GM04503 (cell line): ENCODE measurements at places on chromosomes 12 and 14.

DNA sequence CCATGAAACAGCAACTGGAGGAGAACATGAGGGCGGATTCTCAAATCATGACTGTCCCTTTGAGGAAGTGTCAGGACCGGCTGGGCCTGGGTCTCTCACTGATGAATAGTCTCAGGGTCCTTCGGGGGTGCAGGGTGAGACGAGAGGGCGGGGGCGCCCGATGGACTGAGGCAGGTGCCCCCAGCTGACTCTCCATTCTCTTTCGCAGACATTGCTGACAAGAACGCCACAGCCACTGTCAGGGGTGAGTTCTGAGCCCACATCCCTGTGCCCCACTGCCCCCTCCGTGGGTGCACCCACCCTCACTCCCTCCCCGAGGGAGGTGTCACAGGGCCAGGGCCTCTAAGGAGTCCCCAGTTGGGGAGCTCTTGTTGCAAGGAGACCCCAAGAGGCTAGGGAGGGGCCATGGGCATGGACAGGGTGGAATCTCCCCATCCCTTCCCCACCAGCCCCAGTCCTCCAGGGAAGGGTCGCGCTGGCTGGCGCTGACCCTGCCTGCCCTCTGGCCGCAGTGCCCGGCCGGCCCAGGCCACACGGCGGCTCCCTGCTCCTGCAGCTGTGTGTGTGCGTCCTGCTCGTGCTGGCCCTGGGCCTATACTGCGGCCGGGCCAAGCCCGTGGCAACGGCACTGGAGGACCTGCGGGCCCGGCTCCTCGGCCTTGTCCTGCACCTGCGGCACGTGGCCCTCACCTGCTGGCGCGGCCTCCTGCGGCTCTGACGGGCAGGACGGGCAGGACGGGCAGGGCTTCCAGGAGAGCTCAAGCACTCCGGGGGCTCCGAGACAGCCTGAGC, 8.7 kb downstream of the C14orf180 start:
- no peak for DNase-seq

DNA sequence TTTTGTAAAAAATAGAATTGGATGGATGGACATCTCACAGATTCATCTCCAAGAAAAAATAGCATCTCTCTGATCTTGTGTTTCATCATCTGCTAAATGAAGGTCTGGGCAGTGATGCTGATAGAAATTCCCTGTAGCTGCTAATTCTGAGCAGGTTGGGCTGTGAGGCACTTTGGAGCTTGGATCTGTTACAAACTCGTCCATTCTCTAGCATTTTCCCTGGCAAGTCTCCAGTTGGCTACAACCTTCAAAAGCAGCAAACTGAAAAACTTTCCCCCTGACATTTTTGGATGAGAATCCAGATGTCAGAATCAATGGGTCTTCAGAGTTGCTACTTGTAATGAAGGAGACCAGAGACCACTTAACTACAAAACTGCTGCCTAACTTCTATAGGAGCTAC, 72.7 kb downstream of the TPH2 start:
- no peak for DNase-seq

DNA sequence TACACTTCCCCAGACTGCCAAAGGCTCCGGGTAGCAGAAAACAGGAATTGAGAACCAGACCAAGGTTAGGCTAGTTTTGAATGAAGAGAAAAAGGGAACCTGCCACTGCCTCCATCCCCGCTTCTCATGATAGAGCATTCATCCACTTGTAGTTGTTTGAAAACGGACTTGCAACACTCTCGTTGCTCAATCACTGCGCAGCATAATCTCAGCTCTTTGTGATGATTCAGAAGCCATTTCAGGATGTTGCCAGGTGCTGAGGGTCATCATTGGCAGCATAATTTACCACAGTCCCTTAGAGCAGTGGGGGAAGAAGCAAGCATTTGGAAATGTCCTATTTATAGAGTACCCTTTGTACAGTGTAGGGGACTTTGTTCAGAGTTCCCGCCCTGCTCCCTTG, 25.6 kb downstream of the KCNK13 start:
- no peak for DNase-seq

DNA sequence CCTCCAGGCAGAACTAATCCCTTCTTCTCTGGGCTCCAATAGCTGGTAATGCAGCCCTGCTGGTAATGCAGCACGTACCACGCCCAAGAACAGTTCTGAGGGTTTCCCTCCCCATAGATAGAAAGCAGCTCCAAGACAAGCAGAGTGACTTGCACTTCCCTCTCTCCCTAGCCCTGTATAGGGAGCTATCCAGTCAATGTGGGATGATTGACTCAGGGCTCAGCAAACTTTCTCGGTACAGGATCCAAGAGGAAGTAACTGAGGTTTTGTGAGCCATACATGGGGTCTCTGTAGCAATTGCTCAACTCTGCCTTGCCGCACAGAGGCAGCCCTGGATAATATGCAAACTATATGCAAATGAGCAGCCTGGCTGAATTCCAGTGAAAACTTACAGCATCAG, 15.5 kb upstream of the FKBP4 start:
- DNase-seq = no peak

- peak; percentile 76 for DNase-seq
Observed at GRCh38 chr12:27619308-27619707, 76.9 kb upstream of the REP15 start.

DNA sequence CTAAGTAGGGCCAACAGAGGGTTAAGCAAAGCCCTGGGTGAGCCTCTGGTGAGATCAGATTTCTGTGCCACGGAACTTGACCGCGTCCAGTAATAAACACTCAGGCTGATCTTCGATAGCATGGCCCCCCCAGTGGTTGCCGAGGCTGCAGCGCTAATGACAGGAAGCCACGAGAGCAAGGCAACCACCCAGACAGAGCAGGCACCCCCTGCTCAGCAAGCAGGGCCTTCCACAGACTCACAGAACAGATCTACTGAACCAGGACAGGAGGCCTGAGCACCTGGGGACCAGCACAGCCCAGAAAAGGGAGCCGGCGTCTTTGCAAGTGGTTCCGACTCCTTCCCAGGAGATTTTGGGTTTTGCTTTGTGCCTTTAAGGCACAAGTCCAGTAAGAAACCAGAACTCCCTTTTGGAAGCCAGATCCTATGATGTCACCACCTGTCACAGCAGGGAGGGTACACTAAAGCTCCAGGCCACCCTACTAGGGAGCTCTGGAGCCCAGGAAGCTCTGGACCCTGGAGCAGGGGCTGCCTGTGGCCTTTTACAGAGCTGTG, 42.3 kb downstream of the BCL11B start:
- no peak for DNase-seq

GRCh38 chr14:23513005-23513817, 38.4 kb downstream of the ZFHX2 start:
- no peak for DNase-seq

- DNase-seq = no peak
Observed at GRCh38 chr12:12945591-12945990, 6.4 kb downstream of the GPRC5D start.

DNA sequence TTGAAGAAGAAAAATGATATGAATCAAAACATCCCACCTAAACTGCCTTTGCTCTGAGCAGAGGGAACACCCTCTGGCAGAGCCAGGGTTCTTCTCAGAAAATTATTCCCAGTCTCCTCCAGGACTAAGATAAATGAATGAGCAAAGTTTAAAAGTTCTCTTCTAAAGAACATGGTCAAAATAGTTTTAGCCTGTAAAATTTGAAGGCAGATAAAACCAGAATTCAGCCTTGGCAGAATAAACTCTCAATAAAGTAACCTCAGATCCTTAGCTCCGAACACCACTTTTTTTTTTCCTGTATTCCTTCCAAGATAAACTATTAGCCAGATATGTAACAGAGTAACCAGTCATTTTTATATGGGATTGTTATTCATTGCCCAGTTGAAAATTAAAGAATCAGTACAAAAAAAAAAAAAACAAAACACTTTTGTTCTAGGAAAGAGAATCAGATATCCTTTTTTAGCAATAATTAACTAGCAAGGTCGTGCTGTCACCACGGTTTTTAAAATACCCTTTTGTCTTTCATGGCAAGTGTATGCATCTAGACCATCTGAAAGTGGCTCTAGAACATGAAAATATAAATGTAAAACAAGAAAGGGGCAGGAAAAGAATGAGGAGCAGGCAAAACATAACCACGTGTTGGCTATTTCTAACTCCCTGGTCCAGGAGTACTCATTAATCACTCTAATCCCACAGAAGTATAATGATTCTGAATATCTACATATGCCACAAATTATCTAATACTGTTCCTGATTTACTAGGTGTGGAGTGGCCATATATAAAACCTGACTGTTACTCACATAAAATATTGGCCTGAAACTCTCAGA, 60.8 kb downstream of the CAPZA3 start:
- no peak for DNase-seq

DNA sequence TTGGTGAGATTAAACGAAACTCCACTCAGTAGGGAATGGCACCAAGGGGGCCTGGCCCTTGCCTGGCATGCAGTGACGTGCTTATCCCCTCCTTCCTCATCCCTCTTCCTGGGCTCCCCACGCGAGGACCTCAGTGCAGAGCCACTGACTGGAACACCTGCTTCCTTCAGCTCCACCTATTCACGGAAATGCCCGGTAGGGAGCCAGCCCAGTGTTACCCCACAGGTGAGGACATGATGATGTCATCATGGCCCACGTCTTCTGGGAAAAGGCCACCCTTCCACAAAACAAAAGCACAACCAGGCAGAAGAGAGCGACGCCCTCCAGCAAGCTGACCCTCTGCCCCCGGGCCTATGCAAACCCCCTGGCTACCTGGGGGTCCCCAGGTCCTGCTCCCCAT, 42.1 kb downstream of the CCDC85C start:
- no peak for DNase-seq

- DNase-seq = peak; percentile 26
Observed at GRCh38 chr12:67969134-67969802, 20.0 kb upstream of the IFNG-AS1 start.

DNA sequence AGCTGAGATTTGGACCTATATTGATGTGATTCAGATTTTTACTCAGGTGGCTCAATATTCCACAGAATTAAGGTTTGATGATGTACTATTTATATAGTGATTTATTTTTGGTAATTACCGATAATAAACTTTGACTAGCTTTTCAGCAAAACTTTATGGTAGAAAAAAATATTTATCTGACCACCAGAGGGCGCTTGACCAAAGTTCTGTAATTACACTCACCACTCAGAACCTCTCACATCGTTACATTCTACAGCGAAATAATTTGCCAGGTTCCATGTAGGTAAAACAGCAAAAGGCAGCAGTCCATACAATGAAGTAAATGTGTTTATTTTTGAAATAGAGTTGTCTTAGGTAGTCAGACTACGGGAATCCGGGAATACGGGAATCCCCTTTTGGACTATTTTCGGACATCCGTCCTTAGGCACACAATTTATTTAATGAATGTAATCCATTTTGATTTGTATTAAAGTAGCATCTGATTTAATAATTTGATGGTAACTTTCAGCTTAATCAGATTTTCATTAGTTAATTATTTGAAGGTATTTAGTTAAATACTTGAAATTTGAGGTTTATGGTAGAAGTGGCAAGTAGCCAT, 143.0 kb upstream of the DDHD1 start:
- DNase-seq = no peak

DNA sequence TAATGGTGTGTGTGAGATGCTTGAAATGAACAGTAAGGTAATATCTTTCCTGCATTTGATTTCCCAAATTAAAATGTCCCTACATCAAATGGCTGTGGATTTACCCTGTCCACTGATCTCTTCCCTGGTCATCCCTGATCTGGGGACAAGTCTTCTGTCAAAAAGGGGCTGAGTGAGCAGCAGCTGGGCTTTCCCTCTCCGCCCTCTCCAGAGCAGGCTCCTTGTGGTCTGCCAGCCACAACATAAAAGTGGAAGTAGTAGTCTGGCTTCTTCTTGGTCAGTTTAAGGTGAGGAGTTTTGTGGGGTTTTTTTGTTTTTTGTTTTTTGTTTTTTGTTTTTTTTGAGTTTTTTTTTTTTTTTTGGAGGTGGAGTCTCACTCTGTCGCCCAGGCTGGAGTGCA, 25.2 kb upstream of the PLXNC1 start:
- DNase-seq = no peak

DNA sequence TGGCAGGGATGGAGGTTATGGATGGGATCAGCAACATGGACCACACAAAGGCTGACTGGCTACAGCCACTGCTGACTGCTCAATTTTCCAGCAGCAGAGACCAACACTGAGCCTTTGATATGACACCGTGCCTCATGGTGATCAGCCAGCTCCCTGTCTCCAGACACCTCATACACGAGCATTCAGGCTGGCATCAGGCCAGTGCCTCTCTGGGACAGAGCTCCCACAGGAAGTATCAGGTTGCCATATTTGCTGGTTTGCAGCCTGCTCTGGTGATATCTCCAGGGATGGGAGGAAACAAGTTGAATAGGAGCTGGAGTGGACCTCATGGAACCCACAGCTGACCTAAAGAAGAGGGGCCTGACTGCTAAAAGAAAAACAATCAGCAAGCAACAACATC, 471.2 kb upstream of the ATXN7L3B start:
- no peak for DNase-seq

DNA sequence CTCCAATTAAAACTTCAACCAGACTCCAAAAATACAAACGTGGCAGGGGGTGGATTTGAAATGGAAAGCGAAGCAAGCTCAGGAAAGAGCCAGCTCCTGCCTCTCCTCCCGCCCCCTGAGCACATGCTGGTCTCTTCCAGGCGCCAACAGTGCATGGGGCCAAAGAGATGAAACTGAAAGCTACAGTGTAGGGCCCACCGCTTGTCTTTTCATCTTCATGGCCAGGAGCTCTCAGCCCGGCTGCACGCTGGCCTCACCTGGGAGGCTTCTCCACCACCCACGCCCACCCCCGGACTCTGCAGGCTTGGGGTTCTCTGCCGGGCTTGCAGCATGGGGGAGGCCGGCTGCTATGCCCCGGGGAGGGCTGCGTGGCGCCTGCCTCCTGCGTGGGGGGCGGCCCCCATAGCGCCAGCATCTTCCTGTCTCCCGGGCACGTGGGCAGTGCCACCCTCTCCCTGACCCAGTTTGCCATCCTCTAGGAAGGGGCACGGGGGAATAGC, 2.0 kb downstream of the RIMBP2 start:
- DNase-seq = no peak

DNA sequence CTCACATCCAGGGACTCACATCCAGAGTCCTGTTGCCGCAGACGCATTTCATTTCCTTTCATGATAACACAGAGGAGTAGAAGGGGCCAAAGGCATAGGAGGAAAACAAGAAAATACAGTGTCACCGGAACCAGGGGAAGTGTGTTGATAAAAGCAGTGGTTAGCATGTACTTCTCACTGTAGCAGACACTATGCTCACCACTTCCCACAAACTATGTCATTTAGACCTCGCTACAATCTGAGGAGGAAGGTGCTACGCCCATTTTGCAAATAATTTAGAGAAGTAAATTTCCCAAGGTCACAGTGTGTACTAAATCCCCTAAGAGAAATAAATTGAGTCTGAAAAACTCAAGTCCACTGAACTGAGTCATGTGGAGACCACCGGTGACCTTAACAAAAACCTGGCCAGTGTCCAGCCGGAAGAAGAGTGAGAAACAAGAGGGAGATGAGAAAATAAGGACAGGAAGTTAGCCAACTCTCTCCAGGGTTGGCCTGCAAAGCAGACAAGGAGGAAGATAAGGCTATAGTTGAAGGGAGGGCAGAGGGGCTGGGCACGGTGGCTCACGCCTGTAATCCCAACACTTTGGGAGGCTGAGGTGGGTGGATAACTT, 25.8 kb upstream of the TMCC3 start:
- DNase-seq = no peak

GRCh38 chr14:22980672-22981089, 1.7 kb downstream of the AJUBA start:
- no peak for DNase-seq

- DNase-seq = no peak
Observed at GRCh38 chr12:121467638-121468498, 68.0 kb downstream of the RNF34 start.
